ENCODE measurements at places on chromosomes 12 and 14.

- no peak for DNase-seq
These were observed 83.4 kb upstream of the NOS1 start for GRCh38 chr12:117444781-117445180.

DNA sequence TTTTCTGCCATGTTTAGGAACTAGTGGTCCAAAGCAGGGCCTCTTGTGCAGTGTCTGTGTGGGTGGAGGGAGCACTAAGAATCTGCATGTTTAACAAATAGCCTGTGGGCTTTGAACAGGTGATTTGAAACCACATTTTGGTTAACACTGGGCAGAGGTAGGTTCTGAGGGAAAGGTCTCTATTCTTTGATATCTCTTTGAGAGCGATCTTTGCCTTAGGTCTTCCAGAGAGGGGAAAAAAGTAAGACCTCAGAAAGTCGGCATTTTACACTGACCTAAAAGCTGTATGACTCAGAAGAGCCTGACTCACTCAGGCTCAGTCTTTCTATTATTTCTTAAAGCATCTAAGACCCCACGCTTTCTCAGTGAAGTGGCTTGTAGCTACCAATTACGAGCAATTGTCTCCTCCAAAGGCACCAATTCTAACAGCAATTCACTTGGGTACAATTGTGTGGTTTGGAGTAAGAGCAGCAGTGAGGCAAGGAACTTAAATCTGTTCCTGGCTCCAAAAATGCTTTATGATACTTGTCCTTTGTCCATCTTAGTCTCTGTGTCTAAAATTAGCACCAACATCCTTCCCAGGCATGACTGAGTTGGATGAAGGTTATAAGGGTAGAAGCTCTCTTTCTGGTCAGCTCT is 8.8 kb downstream of the EIF2B2 start:
- DNase-seq = no peak

DNA sequence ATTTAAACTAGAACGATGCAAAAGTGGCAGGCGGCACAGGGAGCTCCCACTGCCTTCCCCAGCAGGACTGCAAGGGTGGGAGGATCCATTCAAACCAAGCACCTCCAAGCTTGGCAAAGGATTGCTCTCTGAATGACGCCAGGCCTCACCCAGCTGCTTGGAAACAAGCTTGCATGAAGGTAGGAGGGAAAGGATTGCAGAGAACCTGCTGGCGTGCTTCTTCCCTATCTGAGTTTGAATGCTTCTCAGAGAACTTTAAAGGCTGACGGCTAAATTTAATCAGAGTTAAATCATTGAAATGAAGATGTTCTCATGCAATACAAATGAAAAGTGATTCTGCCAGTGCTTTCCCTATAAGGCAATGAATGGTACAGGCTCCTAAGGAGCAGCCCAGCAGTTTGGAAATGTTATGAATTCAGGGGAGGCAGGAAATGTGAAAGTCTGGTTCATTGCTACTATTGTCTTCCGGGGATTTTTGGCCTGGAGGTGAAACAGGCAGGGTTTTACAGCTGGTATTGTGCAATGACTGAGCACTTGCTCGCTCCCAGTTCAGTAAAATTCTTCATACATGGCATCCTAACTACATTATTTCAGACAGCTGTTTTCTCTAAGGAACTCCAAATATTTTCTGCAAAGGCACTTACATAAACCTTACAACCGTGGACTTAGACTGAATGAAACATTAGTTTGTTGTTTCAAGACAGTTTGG is 31.9 kb upstream of the DUSP6 start:
- DNase-seq = no peak

GRCh38 chr12:122803937-122804336 is 29.6 kb downstream of the CCDC62 start:
- DNase-seq = no peak

- no peak for DNase-seq
These were observed 60.0 kb downstream of the NCOR2 start for GRCh38 chr12:124507188-124508109.

GRCh38 chr12:117408161-117408791 is 46.9 kb upstream of the NOS1 start:
- no peak for DNase-seq

DNA sequence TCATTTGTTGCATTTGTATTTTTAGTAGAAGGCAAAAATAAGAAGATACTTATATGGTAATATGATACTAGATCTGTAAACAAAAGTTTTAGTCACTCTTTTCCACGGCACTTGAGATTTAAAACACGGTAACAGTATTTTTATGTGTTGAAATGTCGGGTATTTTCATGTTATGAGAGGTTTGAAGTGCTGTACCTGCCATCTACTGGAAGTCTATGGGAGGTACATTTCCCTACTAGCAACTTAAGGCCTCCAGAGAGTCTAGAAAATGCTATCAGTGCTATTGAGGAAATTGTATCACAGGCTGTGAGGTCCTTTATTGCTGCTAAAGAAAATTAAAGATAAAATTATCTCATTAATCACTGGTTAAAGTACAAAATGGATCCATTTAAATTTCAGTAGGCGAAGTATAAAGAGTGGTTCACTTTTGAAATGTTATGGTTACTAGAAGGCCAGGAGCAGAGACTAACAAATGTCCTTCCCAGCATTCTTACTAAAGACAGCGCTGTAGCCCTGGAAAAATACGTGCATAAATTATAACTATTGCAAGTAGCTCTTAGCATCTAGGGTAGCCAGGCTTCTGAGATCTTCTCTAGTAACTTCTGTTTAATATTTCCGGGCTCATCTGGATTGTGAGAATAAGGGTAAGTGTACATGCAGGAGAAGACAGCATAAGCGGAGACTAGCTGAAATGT is 77.6 kb upstream of the PRKD1 start:
- peak; percentile 1 for DNase-seq

DNA sequence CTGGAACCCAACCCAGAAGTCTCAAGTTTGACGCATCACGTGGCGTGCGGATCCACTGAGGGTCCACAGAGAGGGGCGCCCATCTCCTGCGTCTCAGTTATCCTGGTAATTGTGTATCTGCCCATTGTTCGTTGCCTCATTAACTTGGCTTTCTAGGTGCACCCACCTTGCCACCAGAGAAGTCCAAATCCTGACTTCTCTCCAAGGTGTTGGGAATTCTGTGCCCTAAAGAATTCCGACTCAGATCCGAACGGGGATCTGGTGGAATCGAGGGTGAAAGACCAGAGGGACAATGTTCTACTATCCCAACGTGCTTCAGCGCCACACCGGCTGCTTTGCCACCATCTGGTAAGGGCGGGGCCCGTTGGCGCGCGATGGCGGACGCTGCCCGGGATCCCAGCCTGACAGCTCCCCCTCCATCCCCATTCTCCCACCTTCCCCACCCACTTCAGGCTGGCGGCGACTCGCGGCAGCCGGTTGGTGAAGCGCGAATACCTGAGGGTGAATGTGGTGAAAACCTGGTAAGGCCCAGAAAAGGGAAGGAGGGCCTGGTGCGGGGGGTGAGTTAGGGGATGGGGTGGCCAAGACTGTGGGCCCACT is 481 bp downstream of the REC8 start:
- no peak for DNase-seq

- DNase-seq = no peak
These were observed 58.3 kb upstream of the FRMD6 start for GRCh38 chr14:51593397-51593796.

- no peak for DNase-seq
These were observed 285.4 kb downstream of the ALG10B start for GRCh38 chr12:38601949-38602348.

- no peak for DNase-seq
These were observed 65.1 kb upstream of the FBXO21 start for GRCh38 chr12:117255386-117255785.

- DNase-seq = no peak
These were observed 5.0 kb downstream of the HDAC7 start for GRCh38 chr12:47814539-47815170.

GRCh38 chr12:53729644-53730043 is 2.4 kb upstream of the CALCOCO1 start:
- DNase-seq = no peak

DNA sequence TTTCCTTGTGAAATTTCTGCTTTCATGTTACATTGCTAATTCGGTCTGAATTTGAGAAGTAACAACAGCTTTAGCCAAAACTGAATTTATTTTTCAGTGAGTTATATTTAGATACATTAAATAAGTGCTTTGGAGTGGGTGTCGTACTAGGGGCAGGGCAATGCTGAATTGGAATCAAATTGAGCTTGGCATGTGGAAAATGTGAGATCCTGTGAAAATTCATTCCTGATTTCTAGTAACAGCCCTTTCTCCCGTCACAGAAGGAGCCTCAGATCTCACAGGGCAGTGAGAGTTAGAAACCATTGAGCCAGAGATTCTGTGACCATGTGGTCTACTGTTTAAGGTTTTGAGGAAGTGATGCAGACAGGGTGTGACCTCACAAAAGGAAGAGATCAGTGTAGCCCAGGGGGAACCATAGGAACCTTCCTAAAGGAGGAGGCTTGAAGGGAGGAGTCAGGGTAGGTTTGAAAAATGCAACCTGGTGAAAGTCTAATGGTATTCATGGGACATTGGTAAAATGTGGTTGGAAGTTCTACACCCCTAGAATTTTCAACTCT is 1136.8 kb downstream of the AACS start:
- no peak for DNase-seq

- no peak for DNase-seq
These were observed 17.3 kb upstream of the TIGAR start for GRCh38 chr12:4303750-4304149.

Measured in GM12864 (cell line).